ENCODE measurements at places on chromosomes 5 and 9.

GRCh38 chr5:175671013-175671412 lies 13.1 kb downstream of the HRH2 start:
- DNase-seq = no peak

DNA sequence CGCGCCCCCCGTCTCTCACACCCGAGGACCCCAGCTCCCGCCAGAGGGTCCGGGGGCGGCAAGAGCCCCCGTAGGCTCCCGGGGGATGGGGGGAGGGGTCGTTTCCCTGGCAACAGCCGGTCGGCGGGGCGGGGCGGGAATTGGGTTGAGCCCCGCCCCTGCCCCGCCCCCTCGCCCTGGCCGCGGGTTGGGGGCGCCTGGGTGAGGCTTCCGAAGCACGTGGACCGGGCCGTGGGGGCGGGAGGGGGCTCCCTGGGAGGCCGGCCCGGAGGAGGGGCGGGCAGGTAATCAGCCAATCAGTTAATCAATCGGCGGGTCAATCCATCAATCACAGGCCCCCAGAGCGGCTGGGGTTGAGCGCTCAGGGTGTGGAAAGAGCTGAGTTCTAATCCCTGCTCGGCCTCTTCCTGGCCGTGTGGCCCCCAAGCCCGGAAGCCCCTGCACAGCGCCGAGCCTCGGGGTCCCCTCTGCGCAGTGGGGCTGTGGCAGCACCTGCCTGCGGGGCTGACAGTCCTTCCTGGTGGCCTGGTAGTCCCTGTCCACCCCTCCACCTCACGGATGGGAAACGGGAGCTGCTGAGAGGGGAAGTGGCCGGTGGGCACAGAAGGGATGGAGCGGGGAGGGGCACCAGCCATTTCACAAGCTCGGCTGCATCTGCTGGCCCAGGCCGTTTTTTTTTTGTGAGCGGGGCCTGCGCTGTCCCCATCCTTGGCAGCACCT lies 174.2 kb upstream of the IER5L start:
- no peak for DNase-seq

GRCh38 chr5:127011961-127012644 lies 18.3 kb downstream of the MARCHF3 start:
- DNase-seq = no peak

DNA sequence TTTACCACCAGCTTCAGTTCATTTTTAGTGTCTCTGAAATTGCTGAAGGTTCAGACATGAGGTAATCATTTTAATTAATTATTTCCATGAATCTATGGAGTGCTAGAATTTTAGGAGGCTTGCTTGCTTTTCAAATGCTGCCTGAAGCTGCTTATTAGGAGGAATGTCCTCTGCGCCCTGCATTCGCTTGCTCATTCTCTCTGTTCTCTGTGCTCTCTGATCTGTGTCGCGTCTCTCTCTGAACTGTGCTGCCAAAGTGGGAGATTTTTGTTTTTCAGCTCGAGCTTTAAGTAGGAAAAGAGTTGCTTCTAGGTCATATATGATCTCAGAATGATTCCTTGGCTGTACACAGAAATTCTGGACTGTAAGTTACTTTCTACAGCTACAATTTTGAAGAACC lies 101.7 kb upstream of the PRR16 start:
- no peak for DNase-seq

- no peak for DNase-seq
Observed at GRCh38 chr9:18775930-18776329, 257.1 kb downstream of the SAXO1 start.
